ENCODE measurements at places on chromosomes 6 and 20.

- no peak for DNase-seq
Observed at GRCh38 chr6:34610819-34611477, 54.8 kb upstream of the SPDEF start.

DNA sequence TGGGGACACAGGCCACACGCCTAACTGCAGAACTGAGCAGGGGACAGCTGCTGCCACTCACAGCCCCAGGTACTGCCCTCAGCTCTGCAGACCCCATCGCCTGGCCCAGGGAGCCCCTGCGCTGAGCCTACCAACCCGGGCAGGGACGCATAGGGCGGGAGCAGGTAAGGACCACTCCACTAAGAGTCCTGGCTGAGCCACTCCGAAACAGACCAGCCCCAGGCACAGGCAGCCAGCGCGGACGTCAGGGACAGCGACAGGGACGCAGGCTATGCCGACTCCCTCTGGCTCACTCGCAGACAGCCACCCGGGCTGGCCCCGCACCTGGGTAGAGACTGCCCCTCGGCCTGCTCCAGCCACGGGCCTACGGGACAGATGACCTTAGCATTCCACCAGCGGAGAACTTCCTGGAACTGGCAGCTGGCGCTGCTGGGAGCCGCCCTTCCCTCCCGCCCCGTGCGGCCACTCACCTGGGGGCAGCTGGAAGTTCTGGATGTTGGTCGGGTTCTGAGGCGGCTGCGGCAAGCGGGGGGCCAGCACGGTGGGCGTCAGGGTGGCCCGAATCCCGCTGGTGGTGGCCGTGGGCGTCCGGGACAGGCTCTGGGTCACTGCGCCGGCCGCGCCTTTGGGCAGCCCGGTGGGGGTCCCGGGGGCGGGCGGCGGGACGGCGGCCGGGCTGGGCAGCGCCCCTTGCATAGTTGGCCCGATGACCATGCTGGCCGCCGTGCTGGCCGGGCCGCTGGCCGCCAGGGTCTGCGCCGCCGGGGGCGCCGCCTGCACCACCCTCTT lies 1.5 kb downstream of the TAF4 start:
- DNase-seq, result no peak

DNA sequence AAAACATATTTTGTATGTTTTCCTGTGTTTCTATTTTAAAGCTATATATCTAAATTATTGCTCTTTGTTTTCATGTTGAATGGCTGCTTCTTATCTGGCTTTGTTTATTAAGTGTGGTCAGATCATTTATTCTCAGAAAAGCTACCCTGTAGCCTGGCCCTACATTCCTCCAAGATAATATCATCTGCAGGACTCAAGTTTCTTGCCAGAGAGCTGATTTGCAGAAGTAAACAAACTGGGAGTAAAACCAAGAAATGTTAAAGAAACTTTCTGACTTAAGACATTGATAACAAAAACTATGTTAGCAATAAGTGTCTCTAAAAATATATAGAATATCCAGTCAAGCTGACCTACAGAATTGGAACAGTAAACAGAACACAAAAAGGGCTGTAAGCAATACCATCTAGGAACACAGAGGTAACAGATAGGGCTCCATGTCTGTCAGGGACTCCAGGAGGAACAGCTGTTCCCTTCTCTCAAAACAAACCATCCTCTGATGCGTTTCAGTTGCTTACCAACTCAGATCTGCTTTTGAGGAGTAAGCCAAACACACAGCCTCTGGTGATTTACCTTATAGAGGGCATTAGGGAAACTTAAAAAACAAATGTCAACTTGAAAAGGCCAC lies 17.5 kb upstream of the CEP85L start:
- DNase-seq, result no peak

DNA sequence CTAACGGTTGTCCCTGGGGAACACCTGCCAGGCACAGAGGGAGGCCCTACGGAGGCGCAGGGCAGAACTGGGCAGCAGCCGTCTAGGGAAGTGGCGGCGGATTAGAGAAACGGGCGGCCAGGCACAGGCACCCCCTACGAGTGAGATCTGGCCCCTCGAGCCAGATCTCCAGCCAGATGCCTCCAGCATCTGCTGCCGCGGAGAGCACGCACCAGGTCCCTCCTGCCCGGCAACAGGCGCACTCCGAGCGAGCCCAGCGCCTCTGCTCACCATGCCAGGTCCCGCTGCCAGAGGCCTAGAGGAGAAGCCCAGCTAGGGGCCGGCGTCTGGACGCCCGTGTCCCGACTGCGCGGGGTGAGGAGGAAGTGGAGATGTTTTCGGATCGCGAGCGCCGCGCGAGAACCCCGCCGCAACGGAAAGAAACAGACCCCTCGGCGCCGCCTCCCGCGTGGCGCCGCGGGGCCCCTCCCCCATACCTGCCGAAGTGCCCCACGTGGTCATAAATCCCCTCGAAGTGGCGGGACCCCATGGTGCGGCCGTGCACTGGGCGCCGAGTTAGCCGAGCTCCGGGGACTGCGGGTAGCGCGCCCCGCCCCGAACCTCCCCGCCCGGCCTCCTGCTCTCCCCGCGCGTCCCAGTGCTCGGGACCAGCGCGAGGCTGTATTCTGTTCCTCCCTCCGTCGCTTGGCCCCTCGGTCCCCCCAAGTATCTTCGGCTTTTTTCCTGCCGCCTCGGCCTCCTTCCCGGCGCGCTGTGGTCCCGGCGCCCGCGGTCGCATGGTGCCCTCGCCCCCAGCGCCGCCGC lies at the start of gene SLC22A16:
TSS of gene SLC22A16 (minus strand) at position 568 of the 804 bp plus-strand sequence. CDS start at position 529, 39 bp downstream.
- DNase-seq, result no peak

DNA sequence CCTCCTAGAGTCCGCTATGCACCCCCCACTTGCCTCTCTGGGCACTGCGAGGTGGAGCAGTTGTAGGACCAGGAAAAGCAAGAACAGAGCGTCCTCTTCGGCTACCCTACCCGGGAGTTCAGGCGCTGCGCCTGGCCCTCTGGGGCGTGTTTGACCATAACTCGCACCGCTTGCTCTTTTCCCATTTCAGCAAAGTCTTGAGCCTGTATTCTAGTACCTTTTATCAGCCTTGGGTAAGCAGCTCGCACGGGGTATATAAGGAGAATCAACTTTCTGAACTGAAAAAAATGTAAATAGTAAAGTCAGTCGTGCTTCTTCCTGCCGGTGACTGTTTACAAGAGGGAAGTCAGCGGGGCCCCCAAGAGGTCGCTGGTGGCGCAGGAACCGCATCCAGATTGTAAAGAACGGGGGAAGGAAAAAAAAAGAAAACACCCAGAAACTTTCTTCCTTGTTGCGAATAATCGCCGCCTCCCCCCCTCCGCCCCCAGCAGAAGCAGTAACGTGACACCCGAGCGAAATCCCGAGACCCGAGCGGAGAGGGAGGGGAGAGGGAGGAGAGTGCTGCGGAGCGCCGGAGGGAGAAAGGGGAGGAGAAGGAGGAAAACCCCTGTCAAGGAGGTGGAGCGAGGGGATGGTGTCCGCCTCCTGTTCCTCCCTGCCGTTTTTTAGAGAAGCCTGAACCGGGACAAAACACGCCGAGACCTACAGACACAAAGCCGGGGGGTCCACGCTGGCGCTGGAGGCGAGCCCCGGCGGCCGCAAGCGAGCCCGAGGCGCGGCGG lies at the start of gene UST:
TSS of gene UST (plus strand) at position 668 of the 782 bp plus-strand sequence. CDS start 401 bp downstream, outside the sequence.
- no peak for DNase-seq

GRCh38 chr6:38784506-38785235 lies 69.6 kb downstream of the DNAH8 start:
- no peak for DNase-seq

- DNase-seq, result no peak
Observed at GRCh38 chr6:98146656-98147055, 687.7 kb upstream of the POU3F2 start.

GRCh38 chr6:80234401-80234800 lies 127.9 kb downstream of the BCKDHB start:
- DNase-seq, result no peak

- DNase-seq, result no peak
Observed at GRCh38 chr20:49186535-49187329, 1.4 kb downstream of the STAU1 start.

DNA sequence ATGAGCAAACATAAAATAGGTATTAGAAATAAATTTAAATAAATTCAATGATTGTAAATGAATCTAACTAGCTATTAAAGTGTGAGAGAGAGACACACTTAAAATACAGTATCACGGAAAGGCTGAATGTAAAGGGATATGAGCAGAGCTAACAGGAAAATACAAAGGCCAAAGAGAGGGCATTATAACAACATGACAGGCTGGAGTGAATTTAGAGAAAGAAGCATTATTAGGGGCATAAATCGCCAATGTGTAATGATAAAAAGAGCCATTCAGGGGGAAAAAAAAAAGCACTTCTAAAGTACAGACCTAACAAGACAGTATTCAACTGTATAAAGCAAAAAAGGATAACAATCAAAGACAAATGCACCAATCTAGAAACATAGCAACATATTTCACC lies 28.1 kb downstream of the DACT2 start:
- no peak for DNase-seq

DNA sequence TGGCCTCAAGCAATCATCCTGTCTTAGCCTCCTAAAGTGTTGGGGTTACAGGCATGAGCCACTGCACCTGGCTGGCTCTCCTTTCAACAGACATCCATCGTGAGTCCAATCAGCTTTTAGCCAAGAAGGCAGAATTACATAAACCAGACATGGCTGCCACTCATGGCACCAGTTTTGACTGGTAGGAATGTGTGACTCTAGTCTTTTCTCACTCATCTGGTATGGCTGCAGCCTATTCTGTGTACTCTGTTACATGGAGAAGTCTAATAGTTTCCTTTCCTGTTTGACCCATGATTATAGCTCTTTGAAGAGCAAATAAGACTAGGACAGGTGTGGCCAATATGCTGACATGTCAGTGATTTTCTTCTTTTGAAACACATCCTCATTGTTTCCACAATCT lies 27.0 kb upstream of the RNF144B start:
- no peak for DNase-seq

GRCh38 chr20:17395729-17396128 lies 135.4 kb downstream of the BFSP1 start:
- no peak for DNase-seq

GRCh38 chr6:111161650-111162049 lies 74.3 kb downstream of the SLC16A10 start:
- no peak for DNase-seq

- peak; percentile 79 for DNase-seq
Observed at GRCh38 chr6:168496997-168497331, 56.0 kb downstream of the SMOC2 start.

- no peak for DNase-seq
Observed at GRCh38 chr6:84119277-84119676, 85.7 kb downstream of the MRAP2 start.

DNA sequence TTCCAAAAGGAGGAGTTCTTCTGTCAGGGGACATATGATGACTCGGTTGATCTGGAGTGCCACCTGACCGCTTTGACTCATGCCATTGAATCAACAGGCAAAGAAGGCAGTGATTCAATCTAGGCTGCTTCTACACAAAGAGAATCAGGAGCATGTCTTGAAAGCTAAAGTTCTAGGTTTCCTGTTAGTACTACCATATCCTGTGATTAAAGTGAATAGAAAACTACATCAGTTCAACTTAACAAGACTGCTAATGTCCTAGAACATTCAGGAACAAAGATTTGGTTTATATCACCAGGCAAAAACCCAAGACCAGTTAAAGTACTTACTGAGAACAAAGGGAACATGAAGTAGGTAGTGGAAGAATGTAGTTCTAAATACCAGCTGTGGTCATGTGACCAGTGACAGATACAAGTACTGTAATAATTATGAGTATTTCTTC lies 216.8 kb upstream of the SGK1 start:
- no peak for DNase-seq

- DNase-seq, result no peak
Observed at GRCh38 chr6:163127587-163127986, 286.9 kb upstream of the QKI start.

GRCh38 chr20:50501972-50502745 lies 8.0 kb upstream of the PTPN1 start:
- DNase-seq, result no peak

GRCh38 chr6:31727034-31727716 lies 1.9 kb downstream of the DDAH2 start:
- no peak for DNase-seq

GRCh38 chr6:16132909-16133308 lies 4.0 kb downstream of the MYLIP start:
- no peak for DNase-seq

DNA sequence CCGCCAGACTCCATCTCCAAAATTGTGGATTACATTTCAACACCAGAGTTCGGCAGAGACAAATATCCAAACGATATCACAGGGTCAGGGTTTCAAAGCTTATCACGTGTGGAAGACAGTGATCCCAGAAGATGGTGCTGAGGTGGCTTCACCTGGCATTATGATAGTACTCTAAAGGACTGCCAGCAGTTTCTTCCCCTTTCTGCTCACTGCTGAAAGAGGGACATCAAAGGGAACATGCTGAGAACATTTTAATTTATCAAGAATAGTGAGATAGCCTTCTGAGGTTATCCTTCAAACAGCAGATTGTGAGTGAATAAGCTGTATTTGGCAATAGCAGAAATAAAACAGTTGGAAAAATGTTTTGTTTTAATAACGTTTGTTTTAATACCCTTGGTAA lies 79.7 kb downstream of the FIG4 start:
- DNase-seq, result no peak

DNA sequence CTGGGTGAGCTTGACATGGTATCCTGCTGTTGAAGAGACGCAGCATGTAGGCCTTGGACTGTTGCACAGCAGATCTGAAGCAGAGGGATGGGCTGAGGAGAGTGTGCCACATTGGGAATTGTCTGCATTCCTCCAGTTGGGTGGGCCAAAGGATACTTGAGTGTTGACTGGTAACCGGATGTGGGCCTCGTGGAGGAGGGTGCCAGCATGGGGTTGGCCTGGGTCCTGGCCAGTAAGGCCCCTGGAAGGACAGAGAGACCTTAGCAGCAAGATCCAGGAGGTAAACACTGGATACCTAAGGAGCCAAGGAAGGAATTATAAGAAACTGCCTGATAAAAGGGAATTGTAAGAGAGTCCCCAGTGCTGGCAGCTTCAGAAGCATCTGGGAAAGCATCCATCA lies 76.9 kb downstream of the FIG4 start:
- DNase-seq, result no peak

Measured in NCI-H446 treated with DMSO at 0.1 percent for 48 hours (cell line).